ENCODE measurements at places on chromosomes 1 and 21.

DNA sequence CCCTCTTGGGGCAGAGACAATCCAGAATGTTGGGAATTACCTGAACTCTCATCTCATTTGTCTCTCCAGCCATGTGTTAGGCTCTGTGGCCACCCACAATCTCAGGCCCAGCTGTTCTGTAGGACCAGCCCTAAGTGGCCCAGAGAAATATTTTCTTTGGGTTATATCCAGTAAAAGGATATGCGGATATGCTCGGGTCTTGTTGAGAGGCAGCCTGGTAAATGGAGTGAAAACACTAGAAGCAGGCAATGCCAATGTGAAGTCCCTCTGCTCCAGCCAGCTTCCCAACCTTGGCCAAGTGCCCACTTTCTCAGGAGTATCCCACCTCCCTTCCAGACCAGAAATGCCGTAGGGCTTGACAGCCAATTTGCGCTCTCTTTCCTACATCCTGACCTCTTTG, 192.2 kb downstream of the ST6GALNAC3 start:
- DNase-seq, result no peak

DNA sequence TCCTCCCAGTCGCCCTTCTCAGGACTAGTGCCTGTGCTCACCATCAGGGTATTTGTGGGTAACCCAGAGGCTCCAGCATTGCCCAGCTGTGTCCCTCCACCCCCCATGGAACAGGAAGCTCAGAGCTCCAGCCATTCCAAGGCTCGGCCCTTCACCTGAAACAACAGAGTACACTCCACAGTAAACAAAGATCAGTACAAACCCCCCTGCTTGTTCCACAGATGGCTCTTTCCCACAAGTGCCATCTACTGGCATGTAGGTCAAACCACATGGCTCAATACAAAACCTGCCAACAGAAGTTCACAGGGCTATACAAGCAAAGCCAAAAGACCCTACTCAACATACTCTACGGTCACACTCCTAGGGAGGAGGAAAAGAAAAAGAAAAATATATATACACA, 258.7 kb downstream of the AGBL4 start:
- DNase-seq, result no peak

DNA sequence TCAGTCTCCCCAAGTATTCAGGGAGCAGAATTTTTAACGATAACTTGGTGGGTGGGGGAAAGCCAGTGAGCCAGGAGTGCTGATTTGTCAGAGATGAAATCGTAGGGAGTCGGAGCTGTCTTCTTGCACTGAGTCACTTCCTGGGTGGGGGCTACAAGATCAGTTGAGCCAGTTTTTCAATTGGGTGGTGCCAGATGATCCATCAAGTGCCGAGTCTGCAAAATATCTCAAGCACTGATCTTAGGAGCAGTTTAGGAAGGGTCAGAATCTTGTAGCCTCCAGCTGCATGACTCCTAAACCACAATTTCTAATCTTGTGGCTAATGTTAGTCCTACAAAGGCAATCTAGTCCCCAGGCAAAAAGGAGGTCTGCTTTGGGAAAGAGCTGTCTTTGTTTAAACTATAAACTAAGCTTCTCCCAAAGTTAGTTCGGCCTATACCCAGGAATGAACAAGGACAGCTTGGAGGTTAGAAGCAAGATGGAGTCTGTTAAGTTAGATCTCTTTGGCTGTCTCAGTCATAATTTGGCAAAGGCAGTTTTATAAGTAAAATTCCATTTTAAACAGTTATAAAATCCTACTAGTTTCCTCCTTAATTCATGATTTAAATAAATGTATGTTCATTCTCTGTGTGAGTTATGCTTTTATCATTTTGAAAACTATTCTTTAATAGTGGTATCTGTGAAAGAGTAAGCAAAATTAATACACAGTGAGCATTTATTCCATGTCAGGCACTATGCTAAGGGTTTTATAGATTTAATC, 51.7 kb downstream of the SLC16A1 start:
- DNase-seq, result no peak

- no peak for DNase-seq
Measured at GRCh38 chr1:5887349-5887970, 104.8 kb downstream of the NPHP4 start.
